ENCODE measurements at places on chromosomes 1 and 21.
A peak's percentile ranks its signal among the peaks of the same experiment; 100 is the strongest.

GRCh38 chr1:17867470-17867869 lies 112.3 kb downstream of the ACTL8 start:
- no peak for DNase-seq

- DNase-seq: no peak
Observed at GRCh38 chr1:29497395-29498125, 261.2 kb downstream of the PTPRU start.

DNA sequence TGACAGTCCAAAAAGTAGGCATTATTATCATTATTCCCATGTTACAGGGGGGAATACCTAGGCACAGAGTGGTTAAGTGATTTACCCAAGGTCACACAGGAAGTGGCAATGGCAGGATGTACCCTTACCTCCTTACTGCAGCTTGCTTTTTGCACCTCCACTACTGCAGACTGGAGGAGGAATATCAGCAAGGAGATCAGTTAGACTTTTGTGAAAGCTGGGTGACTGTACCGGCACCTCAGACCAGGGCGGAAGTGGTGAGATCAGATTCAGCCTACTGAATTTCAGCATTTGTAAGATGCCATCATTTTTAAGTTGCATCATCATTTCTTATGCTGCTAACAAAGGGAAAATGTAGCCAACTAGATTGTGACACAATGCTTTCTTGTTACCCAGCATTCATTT lies 4.5 kb downstream of the ADARB1 start:
- DNase-seq: no peak

GRCh38 chr1:182087719-182088350 lies 26.3 kb upstream of the ZNF648 start:
- no peak for DNase-seq

DNA sequence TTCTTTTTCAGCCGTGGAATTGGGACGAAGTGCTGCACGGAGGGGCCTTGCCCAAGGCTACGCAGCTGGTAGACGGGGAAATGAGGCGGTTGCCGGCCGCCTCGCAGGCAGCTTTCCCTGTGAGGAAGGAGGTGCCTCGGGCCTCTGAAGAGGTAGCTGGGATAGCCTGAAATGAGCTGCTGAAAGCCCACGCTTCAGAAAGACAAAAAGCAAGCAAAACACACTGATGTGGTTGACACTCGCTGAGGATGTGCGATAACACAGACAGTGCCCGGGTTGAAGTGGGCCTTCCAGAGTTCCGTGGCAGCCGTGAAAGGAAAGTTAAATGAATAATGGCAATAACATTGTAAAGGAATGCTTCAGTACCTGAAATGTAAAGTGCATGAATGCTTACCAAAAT lies 47.2 kb downstream of the S1PR1 start:
- DNase-seq: no peak

DNA sequence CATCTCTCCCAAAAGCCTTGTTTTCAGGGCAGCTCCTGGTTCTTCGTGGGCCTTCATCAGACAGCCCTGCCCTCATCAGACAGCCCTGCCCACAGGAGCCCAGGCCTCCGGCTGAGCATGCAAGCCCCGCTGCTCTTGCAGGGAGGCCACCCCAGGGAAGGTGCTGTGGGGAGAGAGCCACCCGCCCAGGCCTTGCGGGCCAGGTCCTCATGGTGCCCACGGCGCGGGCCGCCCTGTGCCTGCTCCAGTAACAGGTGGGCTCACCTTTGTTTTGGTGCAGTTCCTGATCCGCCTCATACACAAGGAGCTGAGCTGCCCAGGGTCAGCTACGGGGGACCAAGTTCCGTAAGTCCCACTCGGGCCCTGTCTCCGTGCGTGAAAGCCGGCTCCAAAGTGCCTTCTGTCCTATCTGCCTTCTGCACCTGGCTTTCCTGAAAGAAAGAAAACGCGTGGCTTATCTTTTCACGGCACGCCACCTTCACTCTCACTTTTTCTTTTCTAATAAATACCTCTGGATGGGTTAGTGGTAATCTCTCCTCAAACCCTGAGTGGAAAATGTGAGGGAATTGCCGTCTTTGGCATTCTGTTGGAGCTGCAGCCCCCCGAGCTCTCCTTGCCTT lies 65.9 kb downstream of the SLC37A1 start:
- DNase-seq: no peak

- DNase-seq: no peak
Observed at GRCh38 chr1:230509281-230509977, 83.3 kb upstream of the PGBD5 start.

- DNase-seq: no peak
Observed at GRCh38 chr21:38570596-38570995, 72.3 kb upstream of the ERG start.

- DNase-seq: peak; percentile 5
Observed at GRCh38 chr1:88549536-88549935, 134.5 kb upstream of the PKN2 start.

- DNase-seq: no peak
Observed at GRCh38 chr1:165452336-165453130, 7.6 kb upstream of the RXRG start.

DNA sequence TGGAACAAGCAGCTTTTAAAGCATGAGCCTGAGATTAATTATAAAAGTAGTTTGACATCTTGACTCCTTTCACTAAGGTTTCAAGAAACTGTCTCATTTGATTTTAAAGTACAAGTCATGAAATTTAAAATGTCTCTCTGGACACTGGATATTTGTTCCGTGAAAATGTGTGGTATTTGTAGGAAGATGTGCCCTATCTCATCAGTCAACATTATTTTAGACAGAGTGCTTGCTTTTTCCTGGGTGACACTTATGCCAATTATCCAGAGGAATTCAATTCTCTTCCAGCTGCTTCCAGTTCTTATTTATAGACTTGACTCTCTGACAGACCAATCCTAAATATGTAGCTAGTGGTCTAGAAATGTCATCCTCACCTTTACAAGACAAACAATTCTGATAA lies 300.4 kb downstream of the PLA2G4A start:
- DNase-seq: no peak

GRCh38 chr1:225739542-225740107 lies 38.0 kb upstream of the SRP9 start:
- no peak for DNase-seq

DNA sequence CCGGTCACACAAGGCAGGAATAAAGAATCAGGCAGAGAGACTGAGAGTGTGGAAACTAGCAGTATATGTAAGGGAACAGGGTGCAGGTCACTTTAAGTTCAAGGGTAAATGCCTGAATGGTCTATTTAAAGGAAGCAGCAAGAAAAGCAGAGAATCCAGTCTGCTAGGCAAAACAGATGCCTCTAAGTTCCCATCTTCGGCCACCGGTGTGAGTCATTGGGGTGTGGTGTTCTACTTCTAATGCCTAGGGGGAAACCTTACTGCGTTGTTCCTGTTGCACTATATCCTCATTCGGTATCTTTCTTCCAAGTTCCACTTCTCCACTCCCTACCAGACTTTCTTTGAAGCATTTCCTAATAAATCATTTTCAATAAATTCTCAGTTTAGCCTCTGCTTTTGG lies 259.9 kb downstream of the HHIPL2 start:
- DNase-seq: no peak

DNA sequence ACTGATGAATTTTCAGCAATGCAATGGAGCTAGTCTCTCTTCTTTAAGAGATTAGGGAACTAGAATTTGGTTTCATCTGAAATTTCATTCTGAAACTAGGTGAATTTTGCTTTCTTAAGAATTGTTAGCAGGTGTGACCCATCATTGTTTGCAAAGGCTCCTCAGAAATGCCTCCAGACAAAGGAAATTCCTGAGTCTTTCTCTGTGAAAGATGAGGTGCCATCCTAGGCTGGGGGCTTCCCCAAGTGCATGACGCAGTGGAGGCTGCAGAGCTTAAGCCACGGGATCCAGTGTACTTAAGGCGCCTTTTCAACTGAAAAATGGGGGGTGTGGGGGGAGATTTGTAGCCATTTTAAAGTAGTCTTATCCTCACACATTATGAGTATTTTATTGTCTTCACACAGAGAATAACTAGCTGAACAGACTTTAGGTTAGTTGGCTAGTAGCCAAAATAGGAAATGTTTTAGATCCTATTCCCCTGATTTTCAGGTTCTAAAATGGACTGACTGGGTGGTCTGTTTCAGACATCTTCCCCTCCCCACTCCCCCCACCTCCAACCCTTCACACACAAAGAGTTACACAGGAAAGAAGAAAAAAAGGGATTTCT lies 202.0 kb downstream of the NFIA start:
- peak; percentile 56 for DNase-seq

DNA sequence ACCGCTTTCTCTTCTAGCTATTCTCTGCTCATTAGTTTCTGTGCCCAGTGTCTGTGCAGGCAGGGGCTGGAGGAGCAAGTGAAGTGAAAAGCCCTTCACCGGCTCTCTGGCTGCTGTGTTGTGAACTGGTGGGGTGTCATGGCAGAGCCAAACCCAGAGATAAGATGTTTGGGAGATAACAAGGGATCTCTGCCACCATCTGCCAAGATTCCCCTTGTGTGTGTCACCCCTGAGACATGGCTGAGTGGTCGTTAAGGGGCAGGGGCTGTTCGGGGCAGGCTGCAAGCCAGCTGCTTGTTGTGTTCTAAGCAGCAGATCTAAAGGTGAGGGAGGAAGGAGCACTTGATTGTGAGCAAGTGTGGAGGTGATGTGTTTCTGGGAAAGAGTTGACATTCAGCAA lies 24.5 kb downstream of the CNIH3 start:
- no peak for DNase-seq

GRCh38 chr1:42990757-42991346 lies 32.2 kb upstream of the SLC2A1 start:
- no peak for DNase-seq

GRCh38 chr1:196355206-196355786 lies 252.9 kb downstream of the KCNT2 start:
- DNase-seq: no peak

DNA sequence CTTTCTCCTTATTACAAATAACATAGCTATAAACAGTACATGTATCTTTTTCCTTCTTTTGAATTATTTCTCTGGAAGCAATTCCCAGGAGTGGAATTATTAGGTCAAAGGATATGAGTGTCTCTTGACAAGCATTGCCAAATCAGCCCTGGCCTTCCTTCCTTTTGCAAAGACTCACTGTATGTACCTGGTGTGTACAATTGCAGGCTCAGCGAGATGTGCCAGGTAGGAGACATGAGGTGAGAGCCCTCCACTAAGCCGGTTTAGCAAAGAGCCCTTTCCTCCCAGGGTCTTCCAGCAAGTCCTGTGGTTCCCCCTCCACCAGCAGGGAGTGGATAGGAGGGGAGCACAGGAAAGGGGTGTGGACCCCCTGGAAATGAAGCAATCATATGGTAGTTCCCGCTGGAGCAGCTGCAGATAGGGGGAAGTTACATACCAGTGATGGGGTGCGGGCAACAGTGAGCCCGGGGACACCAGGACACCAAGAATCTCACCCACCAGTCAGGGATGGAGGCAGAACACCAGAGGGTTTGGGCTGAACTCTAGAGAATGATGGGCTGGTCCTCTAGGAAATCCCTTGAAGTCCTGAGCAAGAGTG lies 18.3 kb downstream of the RCSD1 start:
- DNase-seq: no peak

DNA sequence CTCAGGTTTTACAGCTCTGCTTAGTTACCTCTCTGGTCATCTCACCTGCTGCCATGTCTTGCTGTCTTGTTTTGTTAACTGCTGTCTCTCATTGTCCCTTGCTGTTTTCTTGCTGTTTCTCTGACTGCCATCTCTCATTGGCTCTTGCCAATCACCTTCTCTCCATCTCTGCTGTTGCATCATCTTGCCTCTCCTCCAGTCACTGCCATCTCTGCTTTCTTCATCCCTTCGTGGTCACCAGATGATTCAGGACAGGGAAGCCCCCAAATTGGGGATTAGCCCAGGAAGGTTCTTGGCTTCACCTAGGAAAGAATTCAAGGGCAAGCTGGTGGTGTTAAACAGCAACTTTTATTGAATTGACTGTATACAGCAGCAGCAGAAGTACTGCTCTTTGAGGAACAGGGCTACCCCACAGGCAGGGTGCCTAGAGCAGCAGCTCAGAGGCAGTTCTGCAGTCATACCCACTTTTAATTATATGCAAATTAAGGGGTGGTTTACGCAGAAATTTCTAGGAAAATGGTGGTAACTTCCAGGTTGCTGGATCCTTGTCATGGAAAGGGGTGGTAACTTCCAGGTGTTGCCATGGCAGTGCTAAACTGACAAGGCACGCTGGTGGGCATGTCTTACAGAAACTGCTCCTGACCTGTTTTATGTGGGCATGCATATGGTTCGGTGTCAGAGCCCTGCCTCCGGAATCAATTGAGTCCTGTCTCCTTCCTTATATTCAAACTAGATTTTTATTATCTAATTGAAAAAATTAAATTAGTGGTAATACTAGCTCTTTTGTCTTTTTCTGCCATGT lies 33.4 kb downstream of the SUCO start:
- no peak for DNase-seq

- DNase-seq: no peak
Observed at GRCh38 chr21:18617291-18617690, 213.7 kb upstream of the TMPRSS15 start.

GRCh38 chr21:15436031-15436430 lies 293.8 kb upstream of the USP25 start:
- no peak for DNase-seq

DNA sequence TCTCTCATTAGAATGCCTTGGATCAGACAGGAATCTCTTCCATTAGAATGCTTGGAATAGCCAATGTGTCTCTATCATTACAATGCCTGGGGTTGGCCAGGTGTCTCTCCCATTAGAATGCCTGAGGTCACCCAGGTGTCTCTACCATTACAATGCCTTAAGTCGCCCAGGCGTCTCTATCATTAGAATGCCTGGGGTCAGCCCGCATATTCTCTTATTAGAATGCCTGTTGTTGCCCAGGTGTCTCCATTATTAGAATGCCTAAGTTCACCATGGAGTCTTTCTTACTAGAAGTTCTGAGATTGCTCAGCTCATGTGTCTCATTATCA lies 60.2 kb downstream of the RNF187 start:
- no peak for DNase-seq

GRCh38 chr1:21914880-21915640 lies 22.1 kb downstream of the HSPG2 start:
- DNase-seq: no peak

DNA sequence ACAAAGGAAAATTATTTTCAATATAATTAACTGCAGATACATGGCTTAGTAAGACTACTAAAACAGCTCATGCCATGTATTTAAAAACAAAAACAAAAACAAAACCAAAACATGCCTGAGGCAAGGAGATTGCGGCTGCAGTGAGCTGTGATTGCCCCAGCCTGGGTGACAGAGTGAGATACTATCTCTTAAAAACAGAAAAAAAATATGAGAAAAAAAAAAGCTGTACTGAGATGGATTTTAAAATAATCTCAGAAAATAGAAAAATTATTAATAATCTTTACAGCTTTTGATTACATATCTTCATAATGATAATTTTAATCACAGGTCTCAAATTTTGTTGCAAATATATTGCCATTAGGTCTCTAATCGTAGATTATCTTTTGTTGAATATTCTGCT lies 24.0 kb upstream of the LIN9 start:
- DNase-seq: no peak

GRCh38 chr1:198845851-198846250 lies 207.0 kb downstream of the PTPRC start:
- DNase-seq: no peak

- no peak for DNase-seq
Observed at GRCh38 chr1:172236958-172237357, 183.5 kb upstream of the C1orf105 start.

- no peak for DNase-seq
Observed at GRCh38 chr1:19926296-19927129, 3.1 kb upstream of the PLA2G2E start.

All from neuronal stem cell (in vitro differentiated cells).